CD14-positive monocyte (primary cell): ENCODE measurements at places on chromosomes 7 and 10.
A peak's percentile ranks its signal among the peaks of the same experiment; 100 is the strongest.

DNA sequence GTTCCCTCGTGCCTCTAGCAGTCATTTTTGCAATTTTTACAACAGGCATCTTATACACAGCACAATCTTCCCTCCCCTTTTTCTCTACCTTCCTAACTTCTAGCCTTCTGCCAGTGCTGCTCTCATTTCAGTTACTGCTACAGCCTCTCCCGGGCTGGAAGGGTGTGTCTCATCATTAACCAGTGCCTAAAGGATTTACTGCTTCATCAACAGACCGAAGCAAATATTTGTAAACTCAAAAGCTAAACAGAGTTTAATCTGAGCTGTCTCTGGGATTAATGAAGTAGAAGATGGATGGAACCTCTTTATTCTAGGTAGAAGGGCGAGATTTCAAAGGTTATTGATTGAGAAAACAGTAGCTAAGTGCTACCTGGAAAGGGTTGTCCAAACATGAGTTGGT is 94.3 kb downstream of the PRPF18 start:
- DNase-seq = no peak

DNA sequence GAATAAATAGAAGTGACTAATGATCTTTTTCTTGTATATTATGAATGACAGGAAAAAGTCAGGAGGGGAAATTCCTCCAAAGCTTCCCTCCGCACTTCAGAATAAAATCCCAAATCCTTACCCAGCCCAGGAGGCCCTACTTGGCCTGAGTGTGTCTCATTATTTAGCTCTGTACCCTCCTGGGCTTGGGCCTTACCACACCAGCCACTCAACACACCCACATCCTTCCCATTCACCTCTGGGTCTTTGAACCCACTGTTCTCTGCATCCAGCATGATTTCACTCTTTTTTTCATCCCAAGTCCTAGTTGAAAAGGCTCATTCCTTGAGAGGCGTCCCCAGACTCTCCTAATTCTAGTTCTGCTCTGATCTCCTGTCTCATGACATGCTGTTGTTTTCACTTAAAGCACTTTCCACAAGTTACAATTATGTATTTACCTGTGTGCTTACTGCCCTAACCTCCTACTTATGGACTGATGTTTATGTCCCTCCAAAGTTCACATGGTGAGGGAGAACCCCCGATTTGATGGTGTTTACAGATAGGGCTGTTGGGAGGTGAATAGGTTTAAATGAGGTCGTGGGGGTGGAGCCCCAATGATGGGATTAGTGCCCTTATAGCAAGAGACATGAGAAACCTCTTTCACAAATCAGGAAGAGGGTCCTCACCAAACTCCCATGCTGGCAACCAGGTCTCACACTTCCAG is 6.4 kb downstream of the NOD1 start:
- no peak for DNase-seq

GRCh38 chr10:121069061-121069850 is 218.1 kb downstream of the WDR11 start:
- peak; percentile 79 for DNase-seq

- no peak for DNase-seq
These were observed 4.2 kb downstream of the ELN start for GRCh38 chr7:74032191-74032490.

DNA sequence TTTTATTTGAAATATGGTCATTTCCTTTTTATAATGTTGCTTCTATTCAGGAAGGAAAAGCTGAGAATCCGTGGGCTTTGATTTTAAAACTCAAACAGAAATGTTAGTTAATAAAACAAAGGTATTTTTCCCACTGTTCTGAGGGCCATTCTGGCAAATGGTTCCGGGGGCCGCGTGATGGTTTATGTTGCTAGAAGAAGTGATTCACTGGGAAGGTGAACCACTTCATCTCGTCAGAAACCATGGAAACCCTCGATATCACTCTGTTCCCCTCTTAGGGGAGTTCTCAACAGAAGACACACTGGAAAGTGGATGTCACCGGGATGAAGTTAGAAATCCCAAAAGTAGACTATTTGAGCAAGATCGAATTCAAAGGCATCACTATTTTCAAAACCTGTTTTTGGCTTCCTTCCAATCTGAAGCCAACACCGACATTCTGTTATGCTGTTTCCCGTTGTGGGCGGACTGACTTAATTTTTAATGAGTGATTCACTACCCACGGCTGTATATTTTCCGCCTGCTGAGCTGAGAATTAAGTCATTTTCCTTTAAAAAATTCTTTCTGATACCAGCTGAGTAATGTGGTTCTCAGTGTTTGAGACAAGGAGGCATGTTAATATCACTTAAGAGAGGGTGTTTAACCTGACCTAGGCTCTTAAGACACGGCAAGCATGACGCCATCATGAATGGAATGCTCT is 84.1 kb downstream of the PTPRE start:
- peak; percentile 75 for DNase-seq

- DNase-seq = no peak
These were observed 116.6 kb upstream of the AOAH start for GRCh38 chr7:36840904-36841303.

DNA sequence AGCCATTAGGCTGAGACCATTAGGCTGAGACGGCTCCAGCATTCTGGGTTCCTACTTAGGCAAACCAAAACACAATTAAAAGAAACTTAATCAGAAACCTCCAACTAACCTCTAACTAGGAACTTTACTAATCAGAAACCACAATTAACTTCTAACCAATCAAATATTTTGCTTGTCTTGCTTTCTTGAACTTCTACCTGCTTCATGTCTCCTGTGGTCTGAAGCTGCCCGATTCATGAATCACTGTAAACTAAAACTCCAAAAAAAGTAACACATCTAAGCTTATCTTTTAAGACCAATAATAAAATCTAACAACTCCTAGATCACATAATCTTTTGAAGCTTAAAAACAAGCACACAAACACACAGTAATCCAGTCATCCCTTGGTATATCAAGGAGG is 76.1 kb downstream of the PDSS1 start:
- no peak for DNase-seq

- no peak for DNase-seq
These were observed 20.3 kb downstream of the SLC29A4 start for GRCh38 chr7:5303061-5303460.

DNA sequence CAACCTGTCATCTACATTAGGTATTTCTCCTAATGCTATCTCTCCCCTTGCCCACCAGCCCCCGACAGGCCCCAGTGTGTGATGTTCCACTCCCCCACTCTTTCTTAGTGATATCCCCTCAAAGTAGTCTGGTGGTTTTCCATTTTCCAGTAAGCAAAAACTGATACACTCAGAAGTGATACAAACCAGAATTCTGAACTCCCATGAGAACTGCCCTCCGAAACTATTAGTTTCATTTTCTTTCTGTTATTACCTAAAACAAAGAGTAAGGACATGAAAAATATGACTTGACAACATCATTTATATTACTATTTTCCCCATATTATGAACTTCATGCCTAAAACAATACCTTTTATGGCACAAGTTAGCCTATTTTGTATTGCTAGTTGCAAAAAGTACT is 175.0 kb downstream of the OTUD1 start:
- DNase-seq = no peak

DNA sequence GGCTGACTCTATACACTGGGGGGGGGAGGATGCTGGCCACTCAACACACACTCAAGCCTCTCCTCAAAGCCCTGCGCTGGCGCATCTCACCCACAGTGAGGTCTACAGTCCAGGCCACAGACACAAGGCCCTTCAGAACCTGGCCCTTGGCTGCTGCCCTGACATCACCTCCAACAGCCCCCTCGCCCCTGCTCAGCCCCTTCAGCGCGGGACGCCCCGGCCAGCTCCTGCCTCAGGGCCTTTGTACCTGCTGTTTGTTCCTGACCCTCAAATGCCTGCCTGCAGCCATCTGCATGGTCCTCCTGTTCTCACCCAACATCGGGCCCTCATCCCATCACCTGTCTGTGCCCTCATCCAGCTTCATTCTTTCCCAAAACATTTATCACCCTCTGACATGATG is 572.6 kb downstream of the DNAJB6 start:
- no peak for DNase-seq

- DNase-seq = no peak
These were observed 124.3 kb downstream of the ADCY1 start for GRCh38 chr7:45698303-45699014.

DNA sequence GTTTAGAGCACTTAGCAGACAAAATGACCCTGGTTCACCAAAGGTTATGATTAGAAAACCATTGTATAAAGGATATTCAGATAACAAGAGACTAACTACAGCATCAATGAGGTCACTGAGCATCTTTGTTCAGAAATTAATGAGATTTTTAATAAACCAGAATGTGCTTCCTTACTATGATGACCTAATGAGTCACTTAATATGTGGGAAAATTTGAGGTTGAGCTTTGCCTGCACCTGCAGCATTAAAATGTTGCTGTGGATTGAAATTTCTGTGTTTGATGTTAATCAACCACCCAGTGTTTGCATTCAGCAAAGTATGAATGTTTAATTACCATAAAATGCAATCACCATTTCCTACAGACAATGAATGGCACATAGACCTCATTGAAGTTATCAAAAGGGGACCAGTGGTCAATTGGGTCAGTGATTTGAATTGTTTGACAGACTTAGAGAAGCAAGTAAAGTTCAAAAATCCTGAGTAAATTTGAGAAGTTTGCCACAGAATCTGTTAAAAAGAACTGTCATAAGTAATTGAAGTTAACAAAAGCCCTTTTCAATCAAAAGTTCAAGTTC is 45.8 kb downstream of the EXOC6 start:
- DNase-seq = no peak
